ENCODE measurements at places on chromosomes 7 and 10.

GRCh38 chr10:47383261-47384147 lies 589 bp downstream of the ZNF488 start:
- DNase-seq, result no peak

GRCh38 chr7:47408675-47409074 lies 173.2 kb downstream of the TNS3 start:
- no peak for DNase-seq

- DNase-seq, result no peak
Measured at GRCh38 chr7:71470326-71470725, 338.4 kb downstream of the GALNT17 start.

DNA sequence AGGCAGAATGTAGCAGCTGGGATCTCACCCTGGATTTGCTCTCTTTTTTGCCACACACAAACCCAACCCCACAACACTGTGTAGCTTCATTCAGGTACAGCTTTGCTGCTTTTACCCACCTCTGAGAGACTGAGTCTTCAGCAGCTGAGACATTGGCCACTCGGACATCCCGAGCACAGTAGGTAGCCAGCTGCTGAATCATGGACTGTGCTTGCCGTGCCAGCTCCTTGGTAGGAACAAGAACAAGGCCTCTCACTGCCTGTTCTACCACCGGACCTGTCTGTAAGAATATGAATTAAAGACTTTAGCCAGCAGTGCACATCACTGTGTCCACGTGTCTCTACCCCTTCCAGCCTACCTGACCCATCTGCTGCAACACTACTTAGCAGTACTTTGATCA lies 937 bp downstream of the DDX56 start:
- DNase-seq, result no peak

DNA sequence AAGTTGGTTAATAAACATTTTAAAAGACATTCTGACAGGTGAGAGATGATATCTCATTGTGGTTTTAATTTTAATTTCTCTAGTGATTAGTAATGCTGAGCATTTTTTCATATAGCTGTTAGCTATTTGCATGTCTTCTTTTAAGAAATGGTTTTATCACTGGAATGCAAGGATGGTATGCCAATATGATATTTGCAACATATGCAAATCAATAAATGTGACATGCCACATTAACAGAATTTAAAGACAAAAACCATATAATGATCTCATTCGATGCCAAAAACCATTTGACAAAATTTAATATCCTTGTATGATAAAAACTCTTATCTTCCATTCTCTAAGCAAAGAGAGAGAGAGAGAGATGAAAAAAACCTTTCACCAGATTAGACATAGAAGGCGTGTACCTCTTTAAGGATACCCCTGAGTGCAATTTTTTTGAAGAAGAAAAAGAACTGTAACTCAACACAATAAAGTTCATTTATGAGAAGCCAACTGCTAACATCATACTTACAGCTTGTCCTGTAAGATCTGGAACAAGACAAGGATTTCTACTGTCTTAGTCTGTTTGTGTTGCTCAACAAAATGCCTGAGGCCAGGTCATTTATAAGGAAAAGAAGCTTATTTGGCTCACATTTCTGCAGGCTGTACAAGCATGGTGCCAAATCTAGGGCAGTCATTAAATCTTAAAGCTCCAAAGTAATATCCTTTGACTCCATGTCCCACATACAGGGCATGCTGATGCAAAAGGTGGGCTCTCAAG lies 39.7 kb upstream of the ZMYND11 start:
- no peak for DNase-seq

GRCh38 chr7:1204460-1205140 lies 28.1 kb upstream of the UNCX start:
- DNase-seq, result no peak

DNA sequence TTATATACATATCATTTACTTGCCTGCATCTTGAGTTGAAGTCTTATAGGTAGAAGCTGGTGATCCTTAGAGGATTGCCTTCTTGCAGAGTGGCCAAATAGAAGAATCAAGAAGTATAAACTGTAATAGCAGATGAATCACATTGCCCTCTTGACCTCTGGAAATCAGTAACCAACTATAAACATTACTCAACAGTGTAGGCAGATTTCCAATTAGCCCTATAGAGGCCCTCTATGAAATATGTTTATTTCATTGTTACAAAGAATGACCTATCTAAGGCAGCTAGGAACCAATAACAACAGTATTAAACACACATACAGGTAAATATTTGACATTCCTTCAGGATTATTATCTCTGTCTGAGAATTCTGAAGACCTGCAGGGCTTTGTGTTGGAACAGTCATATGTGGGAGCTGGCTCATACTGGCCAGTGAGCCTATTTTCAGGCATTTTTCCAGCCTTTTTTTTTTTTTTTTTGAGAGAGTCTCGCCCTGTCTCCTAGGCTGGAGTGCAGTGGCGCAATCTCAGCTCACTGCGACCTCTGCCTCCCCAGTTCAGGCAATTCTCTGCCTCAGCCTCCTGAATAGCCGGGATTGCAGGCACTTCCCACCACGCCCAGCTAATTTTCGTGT lies 7.2 kb upstream of the SRI start:
- DNase-seq, result no peak

- DNase-seq, result peak; percentile 60
Measured at GRCh38 chr7:103447073-103447960, 1.3 kb upstream of the SLC26A5 start.

- no peak for DNase-seq
Measured at GRCh38 chr10:121590772-121591171, 7.5 kb downstream of the FGFR2 start.

DNA sequence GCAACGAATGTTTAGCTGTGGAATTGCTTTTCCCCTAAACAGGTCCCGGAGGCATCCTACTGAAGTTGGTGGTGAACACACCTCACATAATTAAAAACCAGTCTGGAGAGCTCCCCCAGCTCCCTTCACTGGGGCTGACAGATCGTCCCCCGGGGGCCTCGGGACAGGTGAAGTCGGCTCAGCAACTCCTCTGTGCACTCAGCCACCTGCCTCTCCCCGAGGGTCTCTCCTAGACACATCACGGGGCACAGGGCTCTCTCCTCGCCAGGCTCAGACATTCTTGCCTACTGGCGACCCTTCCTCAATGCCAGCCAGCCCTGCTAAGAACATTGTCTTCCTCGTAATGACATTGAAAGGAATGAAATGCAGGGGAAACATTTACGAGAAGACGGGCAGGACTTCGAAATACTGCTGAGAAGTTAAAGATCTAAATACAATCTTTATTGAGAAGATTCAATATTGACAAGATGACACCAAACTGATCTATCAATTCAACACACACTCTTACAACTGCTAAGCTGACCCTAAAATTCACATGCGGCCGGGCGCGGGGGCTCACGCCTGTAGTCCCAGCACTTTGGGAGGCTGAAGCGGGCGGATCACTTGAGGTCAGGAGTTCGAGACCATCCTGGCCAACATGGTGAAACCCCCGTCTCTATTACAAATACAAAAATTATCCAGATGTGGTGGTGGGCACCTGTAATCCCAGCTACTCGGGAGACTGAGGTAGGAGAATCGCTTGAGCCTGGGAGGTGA lies 88.1 kb upstream of the DNAAF5 start:
- DNase-seq, result no peak

GRCh38 chr7:37433166-37433565 lies 15.5 kb downstream of the ELMO1 start:
- DNase-seq, result no peak

DNA sequence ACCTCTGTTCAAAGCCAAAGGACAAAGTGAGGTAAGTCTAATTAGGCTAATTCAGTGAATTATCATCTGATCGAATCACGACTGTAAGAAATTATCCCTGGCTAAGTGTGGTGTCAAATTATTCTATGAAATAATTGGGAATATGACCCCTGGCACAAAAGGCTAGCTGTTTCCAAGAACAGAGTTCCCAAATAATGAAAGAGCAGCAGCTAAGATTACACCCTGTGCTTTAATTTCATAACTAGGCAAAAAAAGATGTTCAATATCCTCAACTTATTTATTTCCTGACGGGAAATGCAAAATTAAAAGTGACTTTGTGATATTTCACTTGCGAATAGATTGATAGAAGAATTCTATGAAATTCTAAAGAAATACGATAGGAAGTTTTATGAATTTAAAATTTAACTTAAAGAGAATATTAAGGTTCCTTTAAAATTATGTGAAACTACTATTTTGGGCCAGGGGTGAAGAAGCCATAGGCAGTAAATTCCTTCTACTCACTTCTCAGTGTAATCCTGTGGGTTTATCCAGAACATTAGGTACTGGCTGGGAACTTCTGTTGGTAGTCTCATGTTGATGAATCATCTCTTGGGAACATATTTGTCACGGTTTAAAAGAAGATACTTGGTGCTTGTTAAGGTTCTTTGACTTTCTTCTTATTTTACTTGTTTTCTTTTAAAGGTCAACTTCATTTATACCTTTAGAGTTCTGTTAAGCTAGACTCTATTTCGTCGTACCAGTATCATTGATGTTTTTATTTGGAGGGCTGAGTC lies 148.5 kb downstream of the POLR1F start:
- DNase-seq, result no peak

DNA sequence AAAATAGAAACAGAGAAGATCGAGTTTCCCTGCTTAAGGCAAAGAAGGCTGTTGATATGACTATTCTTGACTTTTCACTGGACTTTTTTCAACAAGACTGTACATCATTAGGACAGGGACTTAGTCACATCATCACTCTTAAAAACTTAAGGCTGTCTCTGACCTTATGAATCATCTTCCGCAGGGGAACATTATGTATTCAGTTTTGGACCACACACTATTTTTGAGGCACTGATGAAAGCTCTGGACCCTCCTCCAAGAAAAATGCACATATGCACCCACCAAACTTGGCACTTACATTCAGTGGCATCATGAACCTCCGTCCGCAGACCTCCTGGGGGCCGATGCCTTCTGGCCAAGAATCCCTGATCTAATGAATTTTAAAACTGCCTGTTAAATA lies 96.4 kb downstream of the CALD1 start:
- DNase-seq, result no peak

DNA sequence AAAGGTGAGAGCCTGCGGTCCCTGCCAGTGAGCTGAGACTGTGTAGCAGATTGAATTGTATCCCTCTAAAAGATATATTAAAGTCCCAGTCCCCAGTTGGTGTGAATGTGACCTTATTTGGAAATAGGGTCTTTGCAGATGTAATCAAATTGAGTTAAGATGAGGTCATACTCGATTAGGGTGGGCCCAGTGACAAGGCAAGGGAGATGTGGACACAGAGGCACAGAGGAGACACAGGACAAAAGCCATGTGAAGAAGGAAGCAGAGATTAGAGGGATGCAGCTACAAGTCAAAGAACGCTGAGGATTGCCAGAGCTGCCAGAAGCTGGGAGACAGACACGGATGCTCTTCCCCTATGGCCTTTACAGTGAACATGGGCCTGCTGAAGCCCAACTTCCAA lies 104.3 kb downstream of the CLEC2L start:
- no peak for DNase-seq

DNA sequence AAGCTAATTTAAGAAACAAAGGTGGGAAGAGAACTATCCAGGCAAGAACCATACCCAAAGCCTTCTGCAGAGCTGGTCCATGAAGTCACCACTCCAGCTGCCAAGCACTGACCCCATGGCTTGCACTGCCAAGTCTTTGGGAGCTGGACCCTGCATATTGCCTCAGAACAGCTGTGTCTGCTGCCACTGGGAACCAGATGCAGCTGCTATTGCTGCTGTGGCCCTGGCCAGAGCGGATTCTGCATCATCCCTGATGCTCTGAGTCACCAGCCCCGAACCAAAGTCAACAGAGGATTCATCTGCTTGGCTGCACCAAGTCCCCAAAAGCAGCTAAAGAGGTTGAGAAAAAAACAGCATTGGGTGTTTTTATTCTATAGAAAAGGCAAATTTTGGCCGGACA lies 39.2 kb upstream of the GSAP start:
- no peak for DNase-seq

DNA sequence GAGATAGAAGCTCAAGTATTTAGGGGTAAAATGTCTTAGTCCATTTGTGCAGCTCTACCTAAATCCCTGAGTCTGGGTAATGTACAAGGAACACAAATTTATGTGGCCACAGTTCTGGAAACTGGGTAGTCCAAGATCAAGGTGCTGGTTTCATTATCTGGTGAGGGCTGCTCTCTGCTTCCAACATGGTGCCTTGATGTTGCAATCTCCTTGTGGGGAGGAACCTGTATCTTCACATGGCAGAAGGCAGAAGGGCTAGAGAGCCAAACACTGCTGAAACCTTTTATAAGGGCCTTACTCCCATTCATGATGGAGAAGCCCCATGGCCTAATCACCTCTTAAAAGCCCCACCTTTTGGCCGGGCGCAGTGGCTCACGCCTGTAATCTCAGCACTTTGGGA lies 8.7 kb upstream of the BAZ1B start:
- DNase-seq, result no peak

DNA sequence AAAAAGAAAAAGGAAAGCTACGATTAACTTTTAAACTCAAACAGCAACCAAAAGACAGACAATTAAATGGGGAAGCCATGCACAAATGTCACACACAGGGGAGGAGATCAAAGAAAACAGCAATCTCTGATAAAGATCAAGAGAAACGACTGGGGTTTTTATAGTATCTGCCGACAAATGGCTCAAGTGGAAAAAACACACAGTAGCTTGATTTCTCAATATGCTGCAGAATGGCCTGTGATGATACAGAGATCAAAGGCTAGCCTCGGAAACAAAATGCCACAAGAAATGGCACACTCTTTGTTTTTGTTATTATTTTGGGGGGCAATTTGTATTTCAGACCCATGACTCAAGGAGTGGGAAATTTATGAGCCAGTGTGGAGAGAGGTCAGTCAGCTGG lies 126.1 kb downstream of the TEX36 start:
- no peak for DNase-seq

All from activated CD4-positive, alpha-beta T cell treated with anti-CD3 and anti-CD28 coated beads, Interleukin-10, Interleukin-2, amounts not matched to agents 100 ng/mL and 50 ng/mL, durations not matched to agents 16 hours and 8 hours (primary cell).